MM.1S (cell line): ENCODE measurements at places on chromosomes 7 and 10.

DNA sequence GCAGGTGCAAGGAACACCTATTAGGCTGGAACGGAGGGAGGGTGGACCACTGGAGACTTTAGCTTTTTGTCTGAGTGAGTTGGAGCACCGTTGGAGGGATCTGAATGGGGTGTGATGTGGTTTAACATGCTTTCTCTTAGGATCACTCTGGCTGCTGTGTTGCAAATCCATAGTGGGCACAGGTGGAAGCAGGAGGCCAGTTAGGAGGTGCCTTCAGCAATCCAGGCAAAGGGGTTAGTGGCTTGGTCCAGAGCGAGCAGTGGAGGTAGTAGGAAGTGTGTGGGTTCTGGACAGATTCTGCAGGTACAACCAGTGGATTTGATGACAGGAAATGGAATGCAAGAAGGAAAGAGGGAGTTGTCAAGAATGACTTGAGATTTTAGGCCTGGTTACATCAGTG is 95.0 kb downstream of the MMRN2 start:
- DNase-seq: no peak

GRCh38 chr10:97596101-97597082 is 6.9 kb downstream of the C10orf62 start:
- DNase-seq: no peak

- DNase-seq: no peak
Observed at GRCh38 chr7:130461272-130461671, 20.5 kb upstream of the CEP41 start.

DNA sequence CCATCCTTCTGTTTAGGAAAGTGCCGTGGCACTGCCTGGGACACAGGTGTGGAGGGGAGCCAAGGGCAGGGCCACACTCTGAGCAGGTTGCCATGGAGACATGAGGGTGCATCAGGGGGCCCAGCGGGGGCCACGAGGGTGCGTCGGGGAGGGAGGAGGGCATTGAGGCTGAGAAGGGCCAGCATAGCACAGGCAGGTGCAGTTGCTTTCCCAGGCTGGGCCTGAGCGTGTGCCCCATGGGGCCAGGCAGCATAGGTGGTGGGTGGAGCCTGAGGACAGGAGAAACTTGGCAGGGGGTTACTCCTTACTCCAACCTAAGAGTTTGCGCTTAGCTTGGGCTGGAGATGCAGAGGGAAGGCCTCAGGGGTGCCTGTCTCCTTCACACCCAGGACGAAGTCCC is 15.2 kb downstream of the YKT6 start:
- DNase-seq: no peak

- DNase-seq: no peak
Observed at GRCh38 chr10:23754179-23754578, 315.3 kb downstream of the OTUD1 start.

- no peak for DNase-seq
Observed at GRCh38 chr7:149713731-149714068, 59.7 kb downstream of the ZNF467 start.

GRCh38 chr10:83612746-83613145 is 526.6 kb upstream of the GHITM start:
- no peak for DNase-seq

- DNase-seq: no peak
Observed at GRCh38 chr7:43119371-43120075, 7.1 kb downstream of the HECW1 start.

GRCh38 chr7:94400022-94400421 is 5.3 kb downstream of the COL1A2 start:
- DNase-seq: no peak

DNA sequence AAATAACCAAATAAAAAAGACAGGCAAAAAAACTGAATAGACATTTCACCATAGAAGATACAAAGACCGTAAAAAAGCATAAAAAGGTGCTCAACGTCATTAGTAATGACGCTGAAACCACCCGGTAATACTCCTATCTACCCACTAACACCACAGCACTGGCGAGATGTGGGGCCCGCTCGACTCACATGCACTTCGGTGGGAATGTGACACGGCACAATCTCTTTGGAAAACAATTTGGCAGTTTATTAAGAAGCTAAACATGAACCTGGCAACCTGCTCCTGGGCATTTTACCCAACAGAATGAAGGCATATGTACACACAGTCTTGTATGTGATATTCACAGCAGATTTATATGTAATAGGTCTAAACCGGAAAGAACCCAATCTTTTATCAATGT is 42.8 kb upstream of the NCAPG2 start:
- no peak for DNase-seq

DNA sequence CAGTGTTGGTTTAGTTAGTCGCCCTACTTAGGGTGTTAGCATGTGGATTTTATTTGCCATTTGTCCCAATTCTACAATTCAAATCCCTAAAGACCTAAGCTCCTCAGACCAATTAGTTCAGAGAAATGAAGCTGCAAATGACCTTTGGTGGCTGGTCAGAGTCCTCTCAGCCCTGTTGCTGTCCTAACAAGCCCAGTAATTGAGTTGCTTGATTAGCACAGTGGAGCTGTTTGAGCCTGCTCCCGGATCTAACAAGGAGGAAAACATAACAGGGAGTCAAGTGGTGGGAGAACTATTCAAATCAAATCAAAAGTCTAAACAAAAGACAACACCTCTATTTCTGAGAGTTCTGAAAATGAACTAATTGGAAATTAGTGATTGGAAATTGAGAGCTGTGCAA is 22.1 kb downstream of the ZDHHC6 start:
- DNase-seq: no peak

DNA sequence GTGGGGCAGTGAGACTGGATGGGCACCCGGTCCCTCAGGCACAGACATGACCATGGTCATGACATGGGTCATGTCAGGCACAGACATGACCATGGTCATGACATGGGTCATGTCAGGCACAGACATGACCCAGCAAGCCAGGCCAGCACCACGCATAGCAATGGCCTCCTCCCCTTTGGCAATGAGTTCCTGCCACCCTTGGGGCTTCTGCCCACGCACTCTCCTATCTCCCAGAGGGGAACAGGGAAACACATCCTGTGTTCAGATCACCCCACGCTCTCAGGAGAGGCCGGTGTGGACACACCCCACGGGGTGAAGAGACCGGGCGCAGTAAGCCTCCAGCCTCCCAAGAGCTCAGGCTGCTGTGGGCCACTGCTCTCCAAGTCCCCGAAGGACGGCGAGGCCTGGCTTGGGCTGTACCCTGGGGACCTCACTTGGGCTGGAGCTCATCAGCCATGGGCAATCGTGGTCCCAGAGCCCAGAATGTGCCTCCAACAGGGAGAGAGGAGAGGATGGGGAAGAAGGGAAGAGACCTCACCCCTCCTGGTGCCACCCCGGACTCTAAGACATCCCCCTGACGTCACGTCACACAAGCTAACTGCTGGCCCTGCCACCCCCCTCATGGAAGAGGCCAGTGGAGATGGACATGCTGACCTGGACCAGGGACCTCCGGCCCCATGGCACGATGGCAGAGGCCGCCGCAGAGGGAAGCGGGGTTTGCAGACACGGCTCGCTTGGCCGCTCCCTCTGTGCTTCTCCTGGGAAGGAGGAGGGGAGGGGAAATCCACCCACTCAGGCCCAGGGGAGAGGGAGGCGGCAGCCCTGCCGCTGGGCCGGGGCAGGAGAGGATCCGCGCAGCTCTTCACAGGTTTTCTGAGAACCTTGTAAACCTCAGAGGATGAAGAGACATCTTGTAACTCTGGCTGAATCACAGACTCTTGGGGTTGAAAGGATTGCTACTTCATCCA is 269.6 kb downstream of the ELFN1 start:
- no peak for DNase-seq

DNA sequence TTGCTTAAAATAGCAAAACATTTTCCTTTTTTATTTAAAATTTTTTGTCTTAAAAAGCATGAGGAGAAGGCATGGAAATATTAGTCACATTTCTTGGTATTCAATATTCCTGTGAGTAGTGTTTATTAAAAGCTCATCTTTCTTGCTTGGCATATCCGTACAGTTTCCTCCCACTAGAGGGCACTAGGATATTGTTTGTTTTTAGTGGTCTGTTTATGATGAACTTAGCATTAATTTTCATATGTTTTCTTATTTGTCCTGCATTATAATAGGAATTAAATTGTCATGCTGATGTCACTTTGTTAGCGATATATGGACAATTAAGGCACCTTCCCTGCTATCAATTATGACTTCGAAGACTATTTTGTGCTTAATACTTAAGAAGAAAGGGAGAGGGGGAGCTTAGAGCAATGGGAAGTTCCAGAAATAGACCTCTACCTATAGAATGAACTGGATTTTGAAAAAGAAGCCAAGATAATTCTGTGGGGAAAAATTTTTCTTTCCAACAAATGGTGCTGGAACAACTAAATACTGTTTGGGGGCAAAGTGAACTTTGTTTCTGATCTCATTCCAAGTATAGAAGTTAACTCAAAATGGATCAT is 91.0 kb upstream of the STRIP2 start:
- peak; percentile 72 for DNase-seq

DNA sequence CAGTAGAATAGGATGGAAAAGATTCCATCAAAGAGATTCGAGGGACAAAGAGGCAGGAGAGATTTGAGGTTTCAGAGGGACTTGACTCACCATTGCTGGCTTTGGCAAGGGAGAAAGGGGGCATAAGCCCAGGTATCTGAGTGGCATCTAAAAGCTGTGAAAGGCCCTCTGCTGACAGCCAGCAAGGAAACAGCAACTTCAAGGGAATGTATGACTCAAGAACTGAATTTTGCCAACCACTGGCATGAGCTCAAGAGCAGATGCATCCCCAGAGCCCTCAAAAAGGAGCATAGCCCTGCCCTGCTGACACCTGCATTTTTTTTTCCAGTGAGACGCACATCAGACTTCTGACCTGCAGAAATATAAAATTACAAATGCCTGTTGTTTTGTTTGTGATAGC is 19.6 kb upstream of the ADAM12 start:
- no peak for DNase-seq

DNA sequence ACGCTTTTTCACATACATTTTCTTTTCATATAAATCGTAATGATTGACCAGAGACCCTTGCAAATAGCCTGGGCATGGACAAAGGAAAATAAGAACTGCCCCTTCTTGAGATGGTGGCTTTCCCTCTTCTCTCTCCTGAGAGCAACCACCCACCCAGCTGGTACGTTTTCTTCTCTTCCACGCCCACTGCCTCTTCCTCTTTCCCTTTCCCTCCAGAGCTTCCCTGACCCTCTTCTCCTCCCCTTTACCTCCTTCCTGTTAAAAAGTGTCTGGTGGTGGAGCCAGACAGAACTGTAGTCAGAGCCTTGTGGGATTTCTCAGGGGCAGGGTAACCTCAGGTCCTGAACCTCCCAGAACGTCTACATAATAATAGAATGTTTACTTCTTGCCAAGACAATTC is 23.2 kb downstream of the GPR141 start:
- DNase-seq: no peak

DNA sequence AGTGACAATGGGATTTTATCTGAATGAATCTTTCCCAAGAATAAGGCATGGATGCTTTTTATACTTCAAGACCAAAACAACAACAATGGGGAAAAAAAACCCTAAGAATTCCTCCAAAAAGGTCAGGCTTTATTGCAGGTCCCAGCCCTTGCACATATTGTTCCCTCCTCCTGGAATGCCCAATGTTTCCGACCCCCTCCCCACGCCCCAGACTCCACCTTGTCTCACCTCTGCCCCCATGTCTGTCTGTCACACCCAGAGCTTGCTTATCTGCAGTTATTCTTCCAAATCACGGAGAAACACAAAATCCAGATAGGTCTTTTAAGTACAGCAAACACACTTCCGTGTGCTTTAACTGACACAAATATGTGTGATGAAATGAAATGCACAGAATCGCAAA is 43.5 kb downstream of the ELMO1 start:
- DNase-seq: no peak

DNA sequence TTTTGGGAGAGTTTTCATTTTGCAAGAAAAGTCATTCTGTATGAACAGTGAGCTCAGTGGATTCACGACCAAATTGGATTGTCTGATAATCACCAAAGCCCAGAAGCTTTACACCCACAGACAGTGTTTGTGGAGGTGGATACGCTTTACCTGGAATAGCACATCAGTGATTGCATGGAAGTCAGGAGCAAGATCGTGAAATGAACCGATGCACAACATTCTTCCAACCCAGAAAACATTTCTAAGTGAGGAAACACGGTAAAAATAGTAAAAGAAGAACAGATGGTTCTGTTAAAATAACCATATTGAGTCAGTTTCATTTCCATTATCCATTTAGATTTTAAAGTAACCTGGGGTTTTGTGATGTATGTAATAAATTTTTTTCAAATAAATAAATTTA is 478.2 kb upstream of the PFKP start:
- DNase-seq: no peak

DNA sequence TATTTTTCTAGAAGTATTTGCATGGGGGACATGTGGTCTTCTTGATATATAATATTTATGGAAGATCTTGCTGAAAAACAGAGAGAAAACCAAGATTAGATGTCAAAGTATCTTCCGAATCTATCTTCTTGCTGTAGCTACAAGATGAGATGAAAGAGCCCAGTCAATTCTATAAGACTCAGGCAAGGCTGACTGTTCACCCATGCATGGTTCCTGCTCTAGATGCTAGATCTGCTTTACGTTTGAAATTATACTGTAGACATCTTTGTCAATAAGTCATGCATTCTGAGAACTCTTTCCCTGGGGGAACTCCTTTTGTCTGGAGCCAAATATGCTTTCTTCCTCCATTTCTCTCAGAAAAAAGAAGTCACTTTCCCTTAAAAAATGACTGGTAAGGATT is 1292.0 kb downstream of the XPNPEP1 start:
- DNase-seq: no peak

DNA sequence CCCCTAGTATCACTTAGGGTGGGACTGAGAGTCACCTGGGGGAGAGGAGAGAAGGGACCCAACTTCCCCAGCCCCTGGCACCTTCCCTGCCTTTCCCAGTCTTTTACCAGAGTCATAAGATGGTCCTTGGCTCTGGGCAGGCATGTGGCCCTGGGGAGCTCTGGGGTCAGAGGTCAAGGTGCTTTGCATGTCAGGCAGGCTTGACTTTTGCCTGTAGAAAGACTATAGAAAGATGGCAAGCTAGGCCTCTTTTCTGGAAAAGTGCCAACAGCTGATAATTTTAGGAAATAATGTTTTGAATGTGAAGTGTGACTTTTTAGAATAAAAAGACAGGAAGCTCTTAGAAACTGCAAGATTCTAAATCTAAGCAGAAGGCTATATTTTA is 67.5 kb downstream of the MKI67 start:
- no peak for DNase-seq

- peak; percentile 69 for DNase-seq
Observed at GRCh38 chr10:119131512-119132240, 27.8 kb downstream of the DENND10 start.
